IPS-NIHi11 (cell line): ENCODE measurements at places on chromosomes 4 and X.

GRCh38 chrX:69232945-69233344 is 67.7 kb upstream of the PJA1 start:
- DNase-seq = no peak

GRCh38 chr4:88255111-88255510 is 29.2 kb downstream of the PPM1K start:
- no peak for DNase-seq

DNA sequence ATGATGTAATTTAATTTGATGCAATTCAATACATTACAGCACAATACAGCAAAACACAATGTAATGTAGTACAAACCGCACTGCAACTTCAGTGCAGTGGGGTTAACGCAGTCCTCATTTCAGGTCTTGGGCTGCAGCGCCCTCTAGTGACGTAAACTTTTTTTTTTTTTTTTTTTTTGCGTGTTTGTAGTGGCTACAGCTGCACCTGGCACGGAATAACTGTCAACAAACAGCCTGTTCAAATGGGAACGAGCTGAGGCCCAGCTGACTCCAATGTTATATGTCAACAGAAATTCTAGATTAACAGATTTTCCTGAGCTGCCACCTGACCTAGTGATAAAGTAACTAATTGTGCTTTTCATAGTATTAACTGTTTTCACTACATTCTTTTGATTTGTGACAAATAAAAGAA is 33.5 kb upstream of the RASSF6 start:
- peak; percentile 67 for DNase-seq

GRCh38 chr4:87559090-87559837 is 30.1 kb upstream of the SPARCL1 start:
- peak; percentile 58 for DNase-seq

- DNase-seq = no peak
Measured at GRCh38 chrX:9392445-9392844, 72.4 kb upstream of the TBL1X start.

DNA sequence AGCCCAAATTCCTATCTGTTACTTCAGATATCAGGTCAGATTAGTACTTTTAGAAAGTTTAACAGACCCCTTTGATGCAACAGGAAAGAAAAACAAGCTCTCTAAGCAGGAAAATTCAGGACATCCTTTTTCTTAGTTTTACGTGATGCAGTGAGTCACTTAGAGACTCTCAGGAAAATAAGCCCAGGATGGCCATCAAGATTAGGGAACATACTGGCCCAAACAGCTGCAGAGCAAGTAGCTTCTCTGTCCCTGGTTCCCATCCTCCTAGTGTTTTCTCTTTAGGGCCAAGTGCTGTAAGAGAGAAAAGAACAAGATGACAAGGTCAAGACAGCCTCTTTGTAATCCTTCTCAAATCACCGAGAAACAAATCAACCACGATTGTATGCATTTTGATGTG is 219.1 kb downstream of the ZNF674 start:
- no peak for DNase-seq

DNA sequence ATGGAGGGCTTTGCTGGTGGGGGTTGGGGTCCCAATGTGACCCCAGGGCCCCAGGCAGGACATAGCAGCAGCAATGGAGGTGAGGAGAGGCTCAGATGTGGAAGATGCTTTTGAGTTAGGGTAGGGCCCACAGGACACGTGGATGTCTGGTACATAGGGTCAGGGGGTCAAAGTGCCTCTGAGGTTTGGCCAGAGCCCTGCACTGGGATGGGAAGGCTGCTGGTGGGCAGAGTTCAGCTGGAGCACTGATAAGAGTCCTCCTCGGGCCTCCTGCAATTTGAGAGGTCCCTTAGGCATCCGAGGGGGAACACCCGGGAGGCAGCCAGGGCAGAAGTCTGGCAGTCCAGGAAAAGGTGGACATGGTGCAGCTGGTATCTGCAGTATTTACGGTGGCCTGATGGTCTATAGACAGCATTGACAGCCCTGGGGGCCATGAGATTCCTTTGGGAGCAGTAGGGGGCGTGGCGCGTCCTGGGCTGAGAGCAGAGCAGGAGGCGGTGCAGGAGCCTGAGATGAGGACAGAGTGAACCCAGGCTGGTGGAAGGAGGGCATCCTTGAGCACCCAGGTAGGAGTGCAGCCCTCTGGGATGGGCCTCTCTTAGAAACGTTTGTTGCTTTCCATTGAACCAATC is 22.6 kb downstream of the CCNQ start:
- no peak for DNase-seq

- DNase-seq = no peak
Measured at GRCh38 chrX:149540621-149541520, at the start of gene EOLA1. Gene EOLA1, plus strand, starts transcription at chrX:149541012. Its CDS starts 4,619 bp downstream, at chrX:149545631.

- DNase-seq = no peak
Measured at GRCh38 chr4:56181140-56181953, 205.9 kb downstream of the AASDH start.

DNA sequence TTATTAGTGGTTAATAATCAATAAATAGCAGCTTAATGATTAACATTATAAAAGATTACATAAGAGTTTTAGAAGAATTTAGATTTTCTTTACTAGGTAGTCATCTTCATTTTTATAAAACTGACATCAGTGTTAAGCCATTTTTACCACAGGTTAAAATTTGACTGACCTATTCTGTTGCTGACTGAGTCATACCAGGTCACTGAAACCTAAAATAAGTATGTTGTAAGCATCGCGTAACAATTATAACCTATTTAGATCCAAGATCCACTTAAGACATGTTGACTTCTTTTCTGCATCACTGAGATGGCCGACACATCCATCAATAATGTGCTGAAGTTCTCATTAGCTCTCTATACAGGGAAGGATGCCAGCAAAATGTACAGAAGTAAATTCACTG is 36.7 kb downstream of the ARX start:
- DNase-seq = no peak

DNA sequence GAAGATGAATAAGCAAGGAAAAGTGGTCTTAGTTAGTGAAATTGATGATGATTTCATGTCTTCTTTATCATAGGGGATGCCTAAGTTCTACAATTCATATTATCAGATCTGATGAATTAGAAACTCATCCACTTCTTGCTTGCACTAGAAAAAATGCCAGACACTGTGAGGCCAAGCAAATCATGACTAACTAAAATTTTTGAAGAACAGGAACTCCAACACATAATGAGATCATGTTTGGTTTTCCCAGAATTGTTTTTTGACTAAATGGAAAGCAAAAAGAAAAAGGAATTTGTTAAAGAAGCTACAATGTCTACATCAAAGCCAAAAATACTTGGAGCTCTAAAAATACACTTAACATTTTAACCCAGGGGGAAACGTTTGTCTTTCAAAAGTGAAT is 120.4 kb downstream of the ARSF start:
- DNase-seq = no peak

DNA sequence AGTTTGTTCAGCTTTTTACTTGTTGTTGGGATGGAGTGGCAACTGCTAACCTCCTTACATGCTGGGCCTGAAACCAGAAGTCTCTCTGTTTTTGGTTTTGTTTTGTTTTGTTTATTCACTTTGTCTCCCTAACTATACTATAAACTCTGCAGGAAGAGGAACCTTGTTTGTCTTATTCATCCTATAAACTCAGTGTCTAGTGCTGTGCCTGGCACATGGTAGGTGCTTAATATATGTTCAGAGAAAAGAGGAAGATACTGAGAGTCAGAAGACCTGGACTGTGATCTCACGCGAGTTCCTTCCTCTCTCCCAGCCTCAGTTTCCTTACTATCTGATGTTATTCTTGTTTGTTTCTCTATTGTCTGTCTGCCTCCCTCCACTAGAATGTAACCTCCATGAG is 71.3 kb downstream of the PRPS1 start:
- no peak for DNase-seq

DNA sequence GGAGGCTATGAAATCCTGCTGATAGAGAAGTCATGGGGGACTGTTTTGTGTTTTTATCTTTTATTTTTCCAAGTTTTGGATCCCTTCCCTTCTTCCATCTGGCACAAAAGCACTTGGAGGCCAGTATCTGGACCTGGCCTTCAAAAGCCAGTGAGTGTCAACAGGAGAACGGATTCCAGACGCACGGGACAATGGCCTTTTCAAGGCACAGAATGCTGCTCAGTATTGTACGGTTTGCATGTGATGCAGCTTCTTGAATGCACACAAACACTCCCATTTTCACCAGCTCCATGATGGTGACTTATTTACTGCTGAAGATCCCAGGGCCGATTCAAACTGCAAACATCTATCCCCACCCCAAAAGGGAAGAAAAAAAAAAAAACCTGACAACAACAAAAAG is 145.4 kb downstream of the CPEB2 start:
- DNase-seq = no peak

GRCh38 chr4:65336465-65336864 is 333.8 kb downstream of the EPHA5 start:
- DNase-seq = no peak

GRCh38 chr4:112296949-112297880 is at the start of gene ALPK1:
Gene ALPK1, plus strand, starts transcription at chr4:112297369.
- DNase-seq = peak; percentile 52

GRCh38 chrX:35380808-35381700 is 417.1 kb upstream of the MAGEB16 start:
- DNase-seq = peak; percentile 10

- DNase-seq = no peak
Measured at GRCh38 chrX:25016361-25016671, 551 bp upstream of the ARX start.

DNA sequence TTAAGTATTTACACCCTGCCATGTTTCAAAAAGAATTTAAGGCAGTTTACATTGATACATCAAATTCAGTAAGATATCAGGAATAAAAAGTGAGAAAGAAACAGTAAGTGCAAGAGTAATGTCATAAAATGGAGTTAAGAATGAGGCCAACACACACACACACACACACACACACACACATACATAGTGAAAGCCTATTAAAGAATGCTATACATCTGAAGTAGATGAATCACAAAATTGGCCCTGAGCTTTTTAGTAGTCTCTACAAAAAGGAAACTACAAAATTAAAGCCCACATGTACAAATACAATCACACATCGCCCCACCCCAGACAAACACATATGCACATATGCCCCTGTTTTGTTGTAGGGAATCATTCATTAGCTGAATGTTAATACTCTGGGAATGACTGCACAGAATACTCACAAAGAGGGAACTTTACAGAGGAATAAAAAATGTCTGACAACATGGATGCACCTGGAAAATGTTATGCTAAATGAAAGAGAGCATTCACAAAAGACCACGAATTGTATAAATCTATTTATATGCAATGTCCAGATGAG is 428.8 kb downstream of the IL15 start:
- no peak for DNase-seq

- no peak for DNase-seq
Measured at GRCh38 chr4:152220201-152220666, 315.7 kb downstream of the FBXW7 start.

DNA sequence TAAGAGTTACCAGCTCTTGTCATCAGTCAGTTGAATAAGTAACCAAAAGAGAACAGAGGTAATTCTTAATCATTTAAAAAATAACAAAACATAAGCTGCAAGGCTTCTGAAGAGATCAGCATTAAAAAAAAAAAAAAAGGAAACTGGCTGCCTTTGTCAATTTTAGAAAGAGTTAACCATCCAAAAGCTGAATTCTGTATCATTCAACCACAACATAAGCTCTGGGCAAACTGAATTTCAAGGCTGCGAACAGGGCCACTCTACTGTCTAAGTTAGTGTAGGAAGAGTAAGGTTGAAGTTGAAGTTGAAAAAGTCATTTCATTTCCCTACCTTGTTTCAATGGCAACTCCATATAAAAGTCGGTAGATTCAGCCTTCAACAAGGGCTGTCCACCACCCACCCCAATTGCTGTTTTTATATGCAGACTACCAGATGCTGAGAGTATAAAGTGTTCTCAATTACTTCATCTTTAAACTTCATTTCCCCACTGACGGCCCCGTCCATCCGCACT is 1.1 kb upstream of the LIN54 start:
- DNase-seq = no peak

GRCh38 chr4:41197996-41198395 is 16.3 kb downstream of the APBB2 start:
- DNase-seq = no peak

DNA sequence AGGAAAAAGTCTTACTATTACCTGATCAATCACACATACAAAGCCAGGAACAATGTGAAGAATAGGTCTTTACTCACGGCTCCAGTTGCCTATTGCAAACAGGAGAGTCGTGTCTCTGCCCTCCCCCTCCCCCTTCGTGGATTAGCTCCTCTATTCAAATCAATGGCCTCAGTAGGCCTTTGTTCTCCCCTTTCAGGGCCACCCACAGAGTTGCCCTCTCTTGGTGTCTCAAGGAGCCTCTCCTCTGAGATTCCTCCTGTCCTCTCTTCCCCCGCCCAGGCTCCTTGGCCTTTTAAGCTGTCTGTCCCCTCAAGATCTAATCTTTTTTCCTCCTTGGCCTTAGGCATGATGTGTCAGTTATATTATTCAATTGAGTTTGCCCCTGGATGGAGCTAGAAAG is 107.2 kb upstream of the NALF2 start:
- peak; percentile 35 for DNase-seq
